Stimulated activated CD8-positive, alpha-beta memory T cell treated with anti-CD3 and anti-CD28 coated beads, Interleukin-15, amount 100 ng/mL, for 4 hours (primary cell): ENCODE measurements at places on chromosomes 16 and 17.

DNA sequence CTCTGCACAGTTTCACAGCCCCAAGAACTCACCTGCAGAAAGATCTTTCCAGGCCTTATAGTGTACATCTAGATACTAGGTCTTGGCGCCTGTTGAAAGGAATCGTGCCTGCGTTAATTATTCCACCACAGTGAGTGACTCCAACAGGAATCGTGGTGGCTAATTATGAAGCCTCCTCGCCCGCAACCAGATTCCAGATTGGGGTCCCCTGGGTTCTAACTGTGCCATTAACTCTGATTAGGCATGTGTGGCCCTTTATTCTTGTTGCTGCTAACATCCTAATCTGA lies 295.3 kb upstream of the MAF start:
- DNase-seq = no peak

- no peak for DNase-seq
Measured at GRCh38 chr16:72809446-72809845, 238.5 kb downstream of the ZFHX3 start.

GRCh38 chr17:38815576-38816193 lies 9.4 kb downstream of the CWC25 start:
- DNase-seq = no peak

DNA sequence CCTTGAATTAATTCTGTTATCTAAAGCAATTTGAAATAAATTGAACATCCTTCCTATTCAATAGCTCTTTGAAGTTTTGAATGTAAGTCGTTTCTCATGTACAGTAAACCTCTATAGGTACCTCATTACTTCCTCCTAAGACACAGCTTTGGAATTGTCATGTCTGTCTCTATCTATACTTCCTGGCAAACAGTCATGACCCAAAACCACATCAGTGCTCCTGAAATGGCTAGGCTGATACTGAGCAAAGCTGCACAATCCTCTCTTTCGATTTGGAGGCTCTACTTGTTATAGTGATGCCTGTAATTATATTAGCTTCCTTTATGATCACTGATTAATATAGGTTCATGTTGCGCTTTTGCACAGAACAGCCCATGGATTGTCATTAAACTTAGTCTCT lies 110.1 kb downstream of the ADAMTS18 start:
- DNase-seq = no peak

DNA sequence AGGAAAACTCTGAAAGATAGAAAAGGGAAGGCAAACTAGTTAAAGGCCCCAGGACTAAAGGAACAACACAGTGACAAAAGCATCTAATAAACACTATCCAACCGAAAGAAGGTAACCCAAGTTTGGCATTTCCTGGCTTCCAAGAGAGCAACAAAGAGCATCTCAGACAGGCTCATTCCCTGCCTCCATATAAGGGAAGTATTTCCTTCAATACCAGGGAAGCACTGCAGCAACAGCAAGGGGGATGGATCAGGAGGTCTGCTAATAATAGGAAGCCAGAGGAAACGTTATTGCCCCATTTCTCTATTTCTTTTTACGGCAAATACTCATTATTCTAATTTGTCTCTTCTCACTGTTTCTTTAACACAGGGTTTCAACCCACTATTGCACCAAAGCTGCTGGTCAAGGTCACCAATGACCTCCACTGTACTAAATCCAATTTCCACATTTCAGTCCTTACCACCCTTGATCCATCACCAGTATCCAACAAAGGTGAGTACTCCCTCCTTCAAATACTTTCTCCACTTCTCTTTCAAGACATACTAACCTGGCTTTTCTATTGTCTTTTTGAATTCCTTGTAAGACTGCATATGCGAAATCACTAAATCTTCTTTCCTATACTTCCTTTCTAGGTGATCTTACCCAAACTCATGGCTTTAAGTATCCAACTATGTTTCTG lies 86.1 kb downstream of the KANSL1 start:
- DNase-seq = no peak

GRCh38 chr17:70130289-70130688 lies 39.0 kb upstream of the KCNJ2 start:
- DNase-seq = no peak

GRCh38 chr17:36994438-36994837 lies 45.7 kb downstream of the AATF start:
- no peak for DNase-seq

- no peak for DNase-seq
Measured at GRCh38 chr17:43713494-43714162, 45.0 kb downstream of the SOST start.

- DNase-seq = no peak
Measured at GRCh38 chr16:71675380-71675779, 49.1 kb downstream of the PHLPP2 start.

DNA sequence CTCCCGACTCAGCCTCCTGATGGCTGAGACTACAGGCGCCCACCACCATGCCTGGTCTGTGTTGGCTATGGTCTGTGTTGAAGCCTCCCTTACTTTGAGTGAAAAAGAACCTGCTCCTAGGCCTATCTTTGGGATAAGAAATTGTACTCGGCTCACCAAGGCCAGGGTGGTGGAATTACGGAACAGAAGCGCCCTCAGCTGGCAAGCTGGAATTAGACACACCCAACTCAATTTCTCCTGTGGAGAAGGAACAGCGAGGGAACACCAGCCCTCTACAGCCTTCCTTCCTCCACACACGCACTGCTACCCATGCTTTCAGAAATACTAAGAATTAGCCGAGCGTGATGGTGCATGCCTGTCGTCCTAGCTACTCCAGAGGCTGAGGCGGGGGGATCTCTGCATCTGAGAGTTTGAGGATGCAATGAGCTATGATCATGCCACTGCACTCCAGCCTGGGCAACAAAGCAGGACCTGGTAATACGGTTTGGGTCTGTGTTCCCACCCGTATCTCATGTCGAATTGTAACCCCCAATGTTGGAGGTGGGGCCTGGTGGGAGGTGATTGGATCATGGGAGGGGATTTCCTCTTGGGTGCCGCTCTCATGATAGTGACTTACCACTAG lies 40.1 kb upstream of the RBBP6 start:
- no peak for DNase-seq

GRCh38 chr17:56826611-56827414 lies 6.9 kb downstream of the C17orf67 start:
- DNase-seq = no peak

- DNase-seq = no peak
Measured at GRCh38 chr17:39244016-39244599, 18.4 kb upstream of the STAC2 start.

DNA sequence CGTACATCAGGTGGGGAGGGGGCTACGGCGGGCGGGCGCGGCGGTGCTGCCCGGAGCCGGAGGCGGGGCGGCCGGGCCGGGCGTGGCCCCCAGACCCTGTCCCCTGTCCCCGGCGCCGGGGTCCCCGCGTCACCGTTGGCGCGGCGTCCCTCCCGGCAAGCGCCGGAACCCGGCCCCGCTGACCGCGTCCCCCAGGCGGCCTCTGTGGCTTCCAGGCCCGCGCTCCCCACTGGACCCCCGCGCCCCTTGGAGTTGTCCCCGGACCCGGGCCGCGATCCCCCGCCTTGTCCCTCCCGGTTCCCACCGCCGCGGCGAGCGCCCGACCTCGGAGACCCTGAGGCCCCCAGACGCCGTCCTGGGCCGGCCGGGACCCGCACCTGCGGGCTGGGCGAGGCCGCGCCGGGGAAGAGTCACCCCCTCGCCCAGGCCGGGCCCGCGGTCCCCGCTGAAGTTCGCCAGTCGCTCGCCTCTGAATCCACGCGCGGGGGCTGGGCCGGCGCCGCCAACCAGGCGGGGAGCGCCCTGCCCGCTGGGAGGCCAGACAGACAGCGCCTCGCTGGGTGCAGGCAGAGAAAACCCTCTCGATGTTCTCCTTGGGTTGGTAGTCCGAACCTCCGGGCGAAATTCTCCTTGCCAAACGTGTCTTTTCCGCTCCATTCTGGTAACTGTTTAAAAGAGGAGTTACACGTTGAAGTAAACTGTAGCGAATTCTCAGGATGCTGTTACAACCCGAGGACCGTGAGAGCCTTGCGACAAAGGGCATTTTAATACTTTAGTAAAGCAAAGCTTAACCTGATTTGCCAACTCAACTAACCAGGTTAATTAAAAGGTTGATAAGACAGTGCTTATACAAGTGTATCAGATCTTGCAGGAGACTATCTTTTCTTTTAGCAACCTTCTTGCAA lies 761 bp downstream of the GAN start:
- no peak for DNase-seq

GRCh38 chr17:4728124-4728523 lies 3.1 kb upstream of the MED11 start:
- DNase-seq = no peak

DNA sequence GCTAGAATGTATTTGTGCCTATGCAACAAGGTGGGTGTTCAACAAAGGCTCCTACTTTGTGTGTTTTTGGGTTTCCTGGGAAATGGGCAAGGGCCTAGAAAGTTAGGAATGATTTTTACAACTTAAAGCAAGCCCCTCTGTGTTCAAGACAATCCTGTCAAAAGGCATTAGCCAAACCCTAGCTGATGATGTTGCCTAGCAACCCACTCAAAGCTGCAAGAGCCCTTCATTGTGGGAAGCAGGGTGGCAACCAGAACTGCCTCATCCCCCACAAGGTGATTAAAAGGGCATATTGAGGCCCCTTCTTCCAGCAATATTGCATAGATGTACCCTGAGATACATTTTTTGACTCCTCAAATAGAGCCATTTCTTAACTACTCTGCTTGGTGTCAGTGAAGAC lies 16.0 kb upstream of the RASL10B start:
- no peak for DNase-seq

- no peak for DNase-seq
Measured at GRCh38 chr16:20866145-20866772, 33.9 kb downstream of the DCUN1D3 start.

DNA sequence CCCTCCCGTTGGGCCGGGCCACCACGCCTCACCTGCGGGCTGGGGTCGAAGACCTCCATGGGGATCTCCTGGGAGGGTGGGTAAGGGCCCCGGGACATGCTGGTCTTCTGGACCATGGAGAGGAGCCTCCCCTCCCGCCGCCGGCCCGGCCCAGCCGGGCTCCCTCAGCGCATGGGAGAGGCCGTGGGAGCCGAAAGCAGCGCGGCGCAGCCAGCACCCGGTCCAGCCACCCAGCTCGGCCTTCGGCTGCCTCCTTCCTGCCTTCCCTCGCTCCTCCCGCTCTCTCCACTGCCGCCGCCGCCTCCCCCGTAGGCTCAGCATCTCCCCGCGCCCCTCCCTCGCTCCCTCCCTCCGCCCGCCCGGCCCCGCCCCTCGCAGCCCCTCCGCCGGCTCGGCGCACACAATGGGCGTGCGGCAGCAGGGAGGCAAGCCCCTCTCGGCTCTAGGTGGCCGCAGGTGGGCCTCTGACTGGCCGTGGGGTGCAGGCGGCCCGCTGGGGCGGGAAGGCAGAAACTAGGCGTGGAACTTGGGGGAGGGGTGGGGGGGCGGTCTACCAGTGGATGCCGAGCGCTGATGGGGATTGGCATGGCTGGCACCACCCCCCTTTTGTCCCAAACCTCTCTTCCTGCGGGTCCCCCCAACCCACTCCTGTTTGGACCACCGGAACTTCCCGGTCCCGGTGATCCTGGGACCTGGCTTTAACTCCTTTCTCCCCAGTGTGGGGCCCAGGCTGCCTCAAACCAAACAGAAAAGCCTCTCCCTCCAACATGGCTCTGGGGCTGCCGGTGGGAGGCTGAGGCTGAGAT lies at the start of gene CACNB1:
Gene CACNB1 (minus strand): TSS at position 290 of the 806 bp plus-strand sequence. CDS start 174 bp downstream, at position 116.
- DNase-seq = peak; percentile 42

DNA sequence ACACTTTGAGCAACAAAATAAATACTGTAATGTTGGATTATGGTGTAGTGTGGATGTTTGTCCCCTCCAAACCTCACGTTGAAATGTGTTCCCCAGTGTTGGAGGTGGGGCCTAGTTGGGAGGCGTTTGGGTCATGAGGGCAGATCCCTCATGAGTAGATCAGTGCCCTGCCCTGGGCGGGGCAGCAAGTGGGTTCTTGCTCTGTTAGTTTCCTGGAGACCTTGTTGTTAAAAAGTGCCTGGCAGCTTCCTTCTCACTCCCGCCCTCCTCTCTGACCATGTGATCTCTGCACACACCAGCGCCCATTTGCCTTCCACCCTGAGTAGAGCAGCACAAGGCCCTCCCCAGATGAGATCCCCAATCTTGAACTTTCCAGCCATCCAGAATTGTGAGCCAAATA lies 67.7 kb downstream of the MPRIP start:
- no peak for DNase-seq

GRCh38 chr16:9578459-9578858 lies 487.0 kb downstream of the HAPSTR1 start:
- no peak for DNase-seq

- no peak for DNase-seq
Measured at GRCh38 chr16:72740347-72740746, 307.6 kb downstream of the ZFHX3 start.

- no peak for DNase-seq
Measured at GRCh38 chr17:6279659-6280058, 155.3 kb downstream of the AIPL1 start.

- no peak for DNase-seq
Measured at GRCh38 chr17:48973806-48974205, 5.4 kb upstream of the GIP start.

GRCh38 chr16:695355-696089 lies 5.3 kb upstream of the WDR24 start:
- DNase-seq = peak; percentile 43

DNA sequence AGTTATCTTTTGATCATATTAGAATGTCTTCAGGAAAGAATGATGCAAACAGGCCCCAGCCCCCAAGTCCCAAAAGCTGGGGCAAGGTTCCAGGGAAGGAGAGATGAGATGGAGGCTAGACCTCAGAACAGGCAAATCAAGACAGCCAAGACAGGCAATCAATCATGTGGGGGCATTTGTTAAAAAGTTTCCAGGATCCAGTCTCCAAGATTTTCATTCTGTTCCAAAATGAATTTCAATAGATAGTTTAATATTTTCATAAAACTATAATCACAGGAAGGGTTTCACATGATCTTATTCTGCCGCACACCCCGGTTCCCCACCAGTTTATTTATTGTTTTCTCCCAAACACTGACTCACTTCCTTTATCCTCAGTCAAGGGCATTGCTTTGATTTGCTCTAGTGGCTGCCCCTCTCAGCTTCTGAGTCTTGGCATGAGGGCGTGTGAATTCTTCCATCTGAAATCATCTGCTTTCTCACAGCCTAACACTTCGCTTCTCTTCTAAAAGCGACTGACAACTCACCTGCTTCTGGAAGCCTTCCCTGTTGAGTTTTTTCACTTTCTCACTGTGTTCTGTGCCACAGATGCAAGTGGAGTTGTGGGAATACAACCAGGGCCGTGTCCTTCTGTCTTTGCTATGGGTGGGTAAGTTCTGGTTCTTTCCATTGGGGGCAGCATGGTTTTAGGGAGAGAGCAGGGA lies 12.2 kb upstream of the TERF2 start:
- DNase-seq = no peak

DNA sequence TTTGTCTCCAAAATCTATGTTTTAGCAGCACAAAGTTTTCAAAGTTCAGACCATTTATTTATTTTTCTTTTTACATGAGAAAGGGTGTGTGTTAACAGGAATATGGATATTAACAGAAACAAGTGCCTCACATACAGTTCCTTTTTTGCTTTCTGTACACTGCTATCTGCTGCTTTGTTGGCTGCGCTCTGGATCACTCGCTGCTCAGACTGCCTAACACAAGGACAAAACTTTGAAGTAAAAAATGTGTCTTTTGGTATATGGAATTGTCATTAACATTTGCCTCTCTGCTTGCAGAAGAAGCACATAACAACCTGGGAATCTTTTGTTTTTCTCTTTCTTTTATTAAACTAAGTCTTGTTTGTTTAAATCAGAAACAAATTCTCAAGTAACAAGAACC lies 262.8 kb downstream of the ZFHX3 start:
- DNase-seq = no peak
